ENCODE measurements at places on chromosomes 7 and 10. TPM values are rescaled to one million over a fixed set of nuclear protein-coding genes. Genes with fewer than 3 reads are reported as not detected.

DNA sequence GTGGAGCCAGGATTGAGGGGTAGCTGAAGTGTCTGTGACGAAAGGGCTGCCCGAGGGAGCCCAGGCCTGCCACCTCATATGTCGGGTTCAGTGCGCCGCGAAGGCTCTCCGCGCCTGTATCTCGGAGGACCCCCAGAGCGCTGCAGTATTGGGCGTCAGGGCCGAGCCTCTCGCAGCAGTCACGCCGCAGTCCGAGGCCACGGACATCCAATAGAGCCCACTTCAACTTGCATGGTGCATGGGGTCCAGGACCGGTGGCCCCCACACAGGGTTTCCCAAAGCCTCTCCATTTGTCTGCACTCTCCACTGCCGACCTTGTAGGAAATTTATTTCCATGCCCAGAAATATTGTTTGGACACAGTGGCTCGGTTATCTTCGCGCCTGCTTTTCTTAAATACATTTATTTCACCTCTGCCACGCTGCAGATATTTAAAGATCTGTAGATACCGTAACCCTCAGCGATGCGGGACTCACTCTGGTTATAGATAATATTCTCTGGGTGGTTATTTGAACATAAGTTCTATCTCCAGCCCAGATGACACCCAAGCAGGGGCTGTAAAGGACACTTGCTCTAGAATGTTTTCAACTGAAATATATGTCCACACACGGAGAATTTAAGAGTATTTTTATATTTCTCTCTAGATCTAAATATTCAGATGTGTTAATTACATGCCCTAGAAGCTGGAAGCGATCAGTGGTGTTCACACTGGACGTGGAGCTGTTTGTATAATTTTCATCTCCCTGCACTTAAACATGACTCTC is 5.1 kb upstream of the ZNF503 start:
- no peaks in the 10 kb centered on the region for H3K36me3 ChIP-seq
- no peak for DNase-seq
- H3K4me3 ChIP-seq = no peak overlapping the region
- H3K27ac ChIP-seq = no peak overlapping the region

DNA sequence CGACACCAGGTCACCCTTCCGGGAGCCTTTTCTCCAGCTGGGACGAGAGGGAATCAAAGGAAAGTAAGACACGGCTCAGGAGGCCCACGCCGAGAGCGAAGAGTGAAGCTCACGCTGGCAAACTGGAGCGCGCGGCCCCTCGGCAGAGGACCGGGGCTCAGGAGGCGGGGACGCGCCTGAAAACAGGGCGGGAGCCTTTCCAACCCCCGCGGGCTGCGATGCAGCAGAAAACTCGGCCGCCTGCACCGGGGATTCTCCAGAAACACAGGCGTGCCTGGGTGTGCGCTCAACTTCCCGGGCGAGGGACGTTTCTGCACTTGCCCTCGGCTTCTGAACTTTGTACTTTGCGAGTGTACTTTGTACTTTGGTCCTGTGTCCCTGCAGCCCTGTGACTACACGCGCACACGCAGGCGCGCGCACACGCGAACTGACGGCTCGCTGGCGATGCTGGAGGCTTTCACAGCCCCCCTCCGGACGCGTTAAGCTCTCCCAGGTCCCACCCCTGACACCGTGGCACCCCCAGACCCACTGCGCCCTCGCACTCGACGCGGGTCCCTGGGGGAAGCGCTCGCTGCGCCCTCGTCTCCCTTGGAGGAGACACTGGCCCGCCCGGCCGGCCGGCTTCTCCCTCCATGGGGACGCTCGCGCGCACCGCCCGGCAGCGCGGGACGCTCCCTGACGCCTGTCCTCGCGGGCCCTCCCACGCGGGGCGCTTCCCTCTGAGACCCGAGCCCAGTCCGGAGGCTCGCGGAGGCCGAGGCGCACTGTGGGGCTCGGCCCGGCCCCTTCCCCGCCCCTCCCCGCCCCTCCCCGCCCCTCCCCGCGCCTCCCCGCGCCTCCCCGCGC is 588 bp upstream of the PAOX start:
- no peaks in the 10 kb centered on the region for H3K27me3 ChIP-seq
- H3K4me1 ChIP-seq = peaks cover 4% of the 10 kb centered on the region
- peak overlapping the region; percentile 74 for H3K4me3 ChIP-seq
- peak overlapping the region; percentile 24 for H3K27ac ChIP-seq
- no peaks in the 10 kb centered on the region for H3K36me3 ChIP-seq

The KCNH2 gene
- total RNA-seq = 0.48 TPM

- H3K27me3 ChIP-seq = peaks cover 20% of the 10 kb centered on the region
- H3K4me3 ChIP-seq = no peak overlapping the region
- H3K4me1 ChIP-seq = no peaks in the 10 kb centered on the region
- DNase-seq = peak; percentile 67
- H3K27ac ChIP-seq = no peak overlapping the region
Measured at GRCh38 chr7:107725138-107725740, 18.7 kb upstream of the CBLL1 start.

DNA sequence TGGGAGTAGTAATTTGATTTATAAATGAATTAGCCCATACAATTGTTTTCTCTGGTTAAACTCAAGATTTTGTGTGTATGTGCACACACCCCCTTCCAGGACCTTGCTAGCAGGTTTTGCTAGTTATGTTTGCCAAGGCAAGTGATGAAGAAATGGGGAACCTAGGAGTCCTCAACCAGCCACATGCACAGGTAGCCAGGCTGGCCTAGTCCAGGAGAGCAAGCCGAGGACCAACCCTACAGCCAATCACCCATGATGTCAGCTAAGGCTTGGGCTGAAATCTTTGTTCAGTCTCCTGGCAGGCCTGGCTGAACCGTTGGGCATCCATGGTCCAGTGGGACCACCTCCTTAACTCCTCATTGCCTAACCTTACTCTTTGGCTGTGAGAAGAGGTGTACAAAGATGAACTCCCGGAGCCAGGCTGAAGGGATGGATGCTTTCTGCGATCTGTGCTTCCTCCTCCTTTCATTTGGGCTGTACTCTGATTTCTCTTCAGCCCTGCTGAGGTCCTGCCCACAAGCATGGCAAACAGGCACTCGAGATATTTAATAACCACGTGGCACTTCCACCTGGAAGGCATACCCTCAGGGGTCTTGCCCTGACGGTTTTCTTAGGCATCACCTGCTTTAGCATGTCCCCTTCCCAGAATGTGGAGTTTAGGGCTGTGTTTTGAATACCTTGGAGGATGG is 22.1 kb downstream of the HNRNPA2B1 start:
- H3K4me3 ChIP-seq = no peak overlapping the region
- no peaks in the 10 kb centered on the region for H3K27me3 ChIP-seq
- H3K27ac ChIP-seq = no peak overlapping the region
- H3K36me3 ChIP-seq = peaks cover 14% of the 10 kb centered on the region

DNA sequence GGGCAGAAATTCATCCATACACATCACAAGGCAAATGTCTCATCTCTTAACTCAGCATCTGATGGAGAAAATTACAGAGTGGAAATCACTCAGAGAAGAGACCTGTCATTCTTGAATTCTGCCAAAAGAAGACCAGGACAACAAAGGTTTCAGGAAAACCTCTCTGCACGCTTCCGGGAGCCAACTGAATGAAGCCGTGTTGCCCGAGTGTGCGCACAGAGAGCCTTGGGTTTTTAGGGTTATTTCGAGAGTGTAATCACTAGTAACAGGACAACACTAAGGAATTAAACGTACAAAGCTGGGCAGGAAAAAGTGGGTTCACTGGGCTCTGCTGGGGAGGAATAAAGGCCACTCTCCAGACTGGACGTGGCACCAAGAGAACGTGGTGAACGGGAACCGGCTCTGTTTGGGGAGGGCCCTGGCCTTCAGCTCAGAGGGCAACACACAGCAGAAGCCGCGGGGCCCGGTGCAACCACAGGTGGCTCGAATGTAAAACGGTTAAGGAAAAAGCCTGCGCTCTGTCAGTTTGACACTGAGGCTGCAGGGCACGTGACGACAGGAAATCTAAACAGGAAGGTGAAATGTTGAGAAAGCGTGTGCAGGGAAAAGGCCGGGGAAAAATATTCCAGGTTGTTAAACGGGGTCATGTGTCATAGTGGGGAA is 331.5 kb downstream of the DNAJB6 start:
- H3K4me1 ChIP-seq = peaks cover 23% of the 10 kb centered on the region
- peaks cover 10% of the 10 kb centered on the region for H3K27me3 ChIP-seq
- no peak for DNase-seq
- H3K4me3 ChIP-seq = no peak overlapping the region
- no peaks in the 10 kb centered on the region for H3K36me3 ChIP-seq
- H3K27ac ChIP-seq = peak overlapping the region; percentile 14

GRCh38 chr10:100182281-100182680 is 3.5 kb downstream of the ERLIN1 start:
- peaks cover 38% of the 10 kb centered on the region for H3K4me1 ChIP-seq
- no peak overlapping the region for H3K4me3 ChIP-seq
- H3K27me3 ChIP-seq = no peaks in the 10 kb centered on the region
- no peak overlapping the region for H3K27ac ChIP-seq
- H3K36me3 ChIP-seq = peaks cover 56% of the 10 kb centered on the region

DNA sequence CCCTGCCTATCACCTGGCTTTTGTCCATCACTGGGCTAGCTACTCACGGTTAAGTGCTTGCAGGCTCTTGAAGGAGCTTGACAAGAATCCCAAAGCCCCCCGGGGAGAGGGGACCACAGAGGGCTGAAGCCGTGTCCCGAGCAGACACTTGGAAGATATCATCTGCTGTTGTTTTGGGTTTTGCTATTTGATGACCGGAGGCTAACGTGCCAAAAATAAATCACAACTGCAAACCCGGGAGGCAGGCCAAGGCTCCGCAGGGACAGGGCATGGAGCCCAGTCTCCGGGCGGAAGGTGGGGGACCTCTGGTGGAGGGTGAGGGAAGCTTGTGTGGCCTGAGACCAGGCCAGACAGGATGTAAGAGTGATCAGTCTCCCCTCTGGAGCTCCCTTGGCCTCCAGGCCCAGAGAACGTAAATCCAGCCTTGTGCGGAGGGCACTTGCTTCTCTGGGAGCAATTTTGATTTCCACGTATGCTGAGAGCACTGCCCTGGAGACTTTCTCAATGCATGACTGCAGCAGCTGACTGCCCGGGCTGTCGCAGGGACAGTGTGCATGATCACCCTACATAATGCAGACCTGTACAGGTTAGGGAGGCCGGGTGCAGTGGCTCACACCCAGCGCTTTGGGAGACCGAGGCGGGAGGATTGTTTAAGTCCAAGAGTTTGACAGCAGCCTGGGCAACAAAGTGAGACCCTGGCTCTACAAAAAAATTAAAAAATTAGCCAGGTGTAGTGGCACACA is at the start of gene PHKG1:
TSS of gene PHKG1 (minus strand) at position 164 of the 743 bp plus-strand sequence. CDS start 4,011 bp downstream, outside the sequence.
- no peaks in the 10 kb centered on the region for H3K27me3 ChIP-seq
- no peak within 1 kb of the TSS for H3K4me3 ChIP-seq
- no peak within 1 kb of the TSS for H3K27ac ChIP-seq

GRCh38 chr10:93098816-93099215 is 25.1 kb downstream of the CYP26A1 start:
- no peaks in the 10 kb centered on the region for H3K27me3 ChIP-seq
- no peak for DNase-seq
- H3K27ac ChIP-seq = no peak overlapping the region
- H3K36me3 ChIP-seq = peaks cover 3% of the 10 kb centered on the region
- no peak overlapping the region for H3K4me3 ChIP-seq
- H3K4me1 ChIP-seq = no peaks in the 10 kb centered on the region

The ENO4 gene
- total RNA-seq = not detected
